GM10248 (cell line): ENCODE measurements at places on chromosomes 4 and X.

DNA sequence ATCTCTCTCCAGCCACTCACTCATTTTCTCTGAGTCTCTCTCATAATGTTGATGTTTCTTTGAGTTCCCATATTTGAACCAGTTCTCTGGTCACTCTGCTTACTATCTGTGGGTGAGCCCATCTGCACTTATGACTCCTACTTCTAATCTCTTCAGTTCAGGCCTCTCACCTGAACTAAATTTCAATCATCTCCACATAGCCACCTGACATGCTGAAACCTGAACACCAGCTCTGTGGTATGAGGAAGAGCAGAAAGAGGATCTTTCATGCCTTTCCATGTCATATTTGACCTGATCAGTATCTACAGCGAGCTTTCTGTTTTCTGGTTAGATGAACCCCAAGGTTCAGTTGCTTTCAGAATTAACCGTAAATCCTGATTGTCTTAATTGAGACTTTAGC lies 122.2 kb upstream of the ESX1 start:
- DNase-seq = no peak

DNA sequence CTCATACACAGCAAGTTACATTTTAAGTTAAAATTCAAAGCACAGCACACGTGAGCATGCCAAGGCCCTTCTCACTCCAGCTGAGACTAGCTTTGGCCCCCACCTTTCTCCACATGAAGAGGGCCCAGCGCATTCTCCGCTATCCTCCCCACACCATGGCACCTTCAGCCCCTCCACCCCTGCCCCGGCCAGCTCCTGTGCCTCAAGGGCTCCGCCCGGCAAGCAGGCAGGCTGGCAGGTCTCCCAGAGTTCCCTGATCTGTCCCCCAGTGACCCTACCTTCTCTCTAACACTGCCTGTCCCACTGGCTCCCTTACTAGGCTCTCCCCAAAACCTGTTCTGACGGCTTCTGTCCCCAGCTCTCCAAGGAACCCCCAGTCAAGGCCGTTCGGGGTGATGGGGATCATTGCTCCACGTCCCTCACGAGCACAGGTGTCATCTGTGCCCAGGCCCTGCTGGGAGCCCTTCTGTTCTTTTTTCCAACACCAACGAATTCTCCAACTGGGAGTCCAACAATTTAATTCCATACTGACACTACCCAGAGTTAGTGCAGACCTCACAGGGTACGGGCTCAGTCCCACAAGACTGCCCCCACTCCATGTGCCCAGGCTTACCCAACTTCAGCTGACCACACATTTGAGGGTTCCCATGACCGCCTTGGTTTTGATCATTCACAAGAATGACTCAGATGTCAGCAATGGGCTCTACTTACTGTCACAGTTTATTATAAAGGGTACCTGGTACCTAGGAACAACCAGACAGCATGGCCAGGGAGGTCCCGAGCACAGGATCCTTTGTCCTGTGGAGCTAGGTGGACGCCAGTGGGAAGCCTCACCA lies 4.2 kb downstream of the LETM1 start:
- DNase-seq = no peak

GRCh38 chrX:123324625-123325024 lies 140.5 kb downstream of the GRIA3 start:
- DNase-seq = peak; percentile 4

DNA sequence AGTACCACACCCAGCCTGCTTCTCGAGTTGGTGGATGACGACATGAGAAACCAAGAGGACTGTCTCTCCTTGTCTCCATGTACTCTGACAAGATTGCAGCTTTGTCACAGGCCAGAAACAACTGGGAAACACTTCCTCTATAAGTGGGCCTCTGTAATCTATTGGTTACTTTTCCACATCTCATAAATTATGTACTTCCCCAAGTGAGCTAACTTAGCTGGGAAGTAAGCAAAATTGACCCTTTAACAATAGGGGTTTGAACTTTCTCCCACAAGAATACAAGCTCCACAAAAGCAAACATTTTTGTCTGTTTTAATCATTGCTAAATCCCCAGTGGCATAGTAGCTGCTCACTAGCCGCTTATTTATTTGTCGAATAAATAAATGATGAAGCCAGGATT lies 14.1 kb upstream of the USO1 start:
- DNase-seq = no peak

DNA sequence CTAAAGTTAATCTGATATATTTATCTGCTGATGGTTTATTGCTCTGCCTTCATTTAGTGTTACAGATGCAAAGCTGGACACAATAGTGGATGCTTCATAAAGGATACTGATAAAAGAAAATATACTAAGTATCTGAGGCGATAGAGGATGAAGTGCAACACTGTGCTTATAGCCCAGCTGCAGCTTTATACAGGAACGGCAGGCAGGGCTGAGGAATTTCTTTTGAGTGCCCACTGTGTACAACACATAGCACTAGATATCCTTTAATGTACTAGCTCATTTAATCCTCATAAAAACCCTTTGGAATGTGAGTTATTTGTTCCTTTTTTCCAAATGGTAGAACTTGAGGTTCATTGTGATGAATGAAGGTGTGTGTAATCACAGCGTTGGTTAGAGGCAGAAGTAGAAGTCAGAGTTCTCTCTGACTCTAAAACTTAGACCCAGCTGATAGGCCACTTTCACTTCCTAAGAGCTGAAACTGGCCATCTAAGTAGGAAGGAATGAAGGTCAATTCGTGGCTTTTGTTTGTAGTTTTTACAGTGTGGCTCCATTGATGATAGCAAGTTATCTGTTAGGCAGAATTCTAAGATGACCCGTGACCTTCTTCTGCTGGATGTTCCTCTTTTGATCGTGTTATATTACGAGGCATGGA lies 138.0 kb downstream of the VEGFC start:
- DNase-seq = no peak

DNA sequence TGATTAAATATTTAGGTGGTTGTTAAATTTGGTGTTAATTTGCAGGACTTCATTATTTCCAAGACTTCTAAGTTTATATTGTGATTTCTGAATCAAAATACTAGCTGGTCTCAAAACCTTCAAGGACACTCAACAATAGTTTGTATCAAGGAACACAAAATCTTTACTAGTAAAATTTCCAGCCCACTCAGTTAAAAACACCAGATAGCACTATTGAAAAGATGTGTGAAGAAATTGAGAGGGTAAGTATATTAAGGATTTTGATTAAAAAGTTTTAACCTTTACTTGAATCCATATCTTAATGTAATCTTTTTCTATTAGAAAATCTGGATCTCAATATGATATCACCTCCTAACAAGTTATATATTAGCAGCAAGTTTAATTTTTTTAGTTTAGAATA lies 89.3 kb upstream of the UGT8 start:
- DNase-seq = no peak

- no peak for DNase-seq
These were observed 180.8 kb downstream of the SPRY1 start for GRCh38 chr4:123577225-123577906.

DNA sequence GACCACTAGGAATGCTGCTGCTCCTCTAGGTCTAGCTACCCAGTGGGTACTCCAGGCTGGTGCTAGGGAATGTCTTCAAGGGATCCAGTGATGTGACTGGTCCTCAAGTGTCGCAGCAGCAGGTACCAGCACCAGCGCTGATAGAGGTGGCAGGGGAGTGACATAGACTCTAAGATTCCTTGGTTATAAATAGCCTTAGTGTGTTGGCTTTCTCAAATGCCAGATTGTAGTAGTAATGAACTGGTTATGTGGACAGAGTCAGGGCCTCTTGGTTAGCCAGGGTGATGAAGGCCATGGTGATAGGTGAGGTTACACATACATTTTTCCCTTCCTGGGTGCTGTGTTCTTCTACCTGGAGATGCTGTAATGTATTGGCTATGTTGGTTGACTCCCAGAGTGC lies 38.3 kb downstream of the DCLK2 start:
- no peak for DNase-seq
